ENCODE measurements at places on chromosomes 16 and 17.

DNA sequence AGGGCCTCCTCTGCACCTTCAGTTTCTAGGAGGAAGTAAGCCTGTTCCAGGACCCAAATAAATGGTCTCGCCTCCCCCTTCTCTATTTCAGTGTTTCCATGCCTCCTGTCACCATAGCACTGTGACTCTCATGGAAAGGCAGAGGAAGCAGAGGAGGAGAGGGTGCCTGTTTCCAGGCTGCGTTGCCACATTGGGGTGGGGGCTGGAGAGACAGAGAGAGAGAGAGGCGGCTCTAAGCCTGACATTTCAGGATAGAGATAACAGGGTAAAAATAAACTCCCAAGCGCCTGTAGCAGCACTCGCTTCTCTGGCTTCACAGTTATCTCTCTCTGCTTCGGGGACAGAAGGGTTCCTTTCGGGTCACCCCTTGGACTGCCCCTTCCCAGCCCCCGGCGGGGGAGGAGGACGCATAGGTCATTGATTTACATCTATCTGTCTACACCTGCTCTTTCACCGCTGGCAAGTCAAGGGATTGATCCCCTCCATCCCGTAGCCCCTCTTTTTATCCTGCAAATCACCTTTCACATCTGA lies 71.2 kb upstream of the MRTFB start:
- DNase-seq, result no peak

DNA sequence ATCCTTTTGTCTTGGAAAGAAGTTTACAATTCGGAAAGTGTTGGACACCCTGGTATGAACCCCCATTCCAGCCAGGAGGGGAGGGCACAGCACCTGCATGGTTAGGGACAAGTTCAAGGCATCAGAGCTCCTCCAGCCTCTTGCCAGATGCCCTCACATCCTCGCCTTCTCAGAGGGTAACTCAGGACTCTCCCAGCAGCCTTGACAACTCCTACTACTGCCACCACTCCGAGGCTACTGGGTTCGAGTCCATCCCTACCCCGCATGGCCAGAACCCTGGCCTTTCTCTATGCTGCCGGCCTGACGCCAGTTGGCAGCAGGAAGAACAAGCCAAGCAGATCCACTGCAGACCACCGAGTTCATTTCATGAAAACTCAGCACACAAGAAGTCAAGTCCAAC lies 34.1 kb downstream of the AXIN2 start:
- DNase-seq, result no peak

GRCh38 chr16:81678326-81679095 lies 100.6 kb upstream of the PLCG2 start:
- no peak for DNase-seq

- no peak for DNase-seq
These were observed 11.5 kb upstream of the SRCIN1 start for GRCh38 chr17:38617074-38617860.

DNA sequence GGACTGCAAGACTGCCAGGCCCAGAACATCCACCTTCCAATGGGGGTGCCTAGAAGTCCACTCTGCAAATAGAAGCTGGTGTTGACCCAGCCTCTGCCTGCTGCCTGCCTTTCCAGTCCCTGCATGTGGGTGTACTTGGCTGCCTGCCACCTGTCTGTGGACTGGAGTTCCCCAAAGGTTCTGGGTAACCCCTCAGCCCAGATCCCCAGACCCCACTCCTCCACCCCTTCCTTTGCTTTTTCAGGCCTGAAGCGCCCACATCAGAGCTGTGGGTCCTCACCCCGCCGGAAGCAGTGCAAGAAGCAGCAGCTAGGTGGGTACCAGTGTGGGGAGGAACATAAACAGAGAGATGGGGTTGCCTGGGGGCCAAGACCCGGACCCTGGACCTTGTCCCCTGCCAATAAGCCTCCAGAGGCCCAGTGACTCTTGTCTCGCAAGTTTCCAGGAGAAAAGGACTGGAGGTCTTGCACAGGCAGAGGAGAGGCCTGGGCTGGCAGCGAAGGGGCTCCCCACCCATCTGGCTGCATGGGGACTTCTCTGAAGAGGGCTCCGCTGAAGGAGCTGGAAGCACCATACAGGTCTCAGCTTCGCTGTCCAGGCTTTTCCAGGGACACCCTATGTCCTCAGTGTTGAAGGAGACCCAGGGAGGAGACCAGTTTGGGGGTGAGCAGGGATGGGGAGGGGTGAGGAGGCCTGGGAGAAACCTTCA lies 34.3 kb downstream of the NLRC5 start:
- no peak for DNase-seq

All from common myeloid progenitor, CD34-positive (primary cell).